Activated CD4-positive, CD25-positive, alpha-beta regulatory T cell treated with anti-CD3 and anti-CD28 coated beads, Interleukin-2, amount 50 U/mL, for 24 hours (primary cell): ENCODE measurements at places on chromosomes 5 and 9.

DNA sequence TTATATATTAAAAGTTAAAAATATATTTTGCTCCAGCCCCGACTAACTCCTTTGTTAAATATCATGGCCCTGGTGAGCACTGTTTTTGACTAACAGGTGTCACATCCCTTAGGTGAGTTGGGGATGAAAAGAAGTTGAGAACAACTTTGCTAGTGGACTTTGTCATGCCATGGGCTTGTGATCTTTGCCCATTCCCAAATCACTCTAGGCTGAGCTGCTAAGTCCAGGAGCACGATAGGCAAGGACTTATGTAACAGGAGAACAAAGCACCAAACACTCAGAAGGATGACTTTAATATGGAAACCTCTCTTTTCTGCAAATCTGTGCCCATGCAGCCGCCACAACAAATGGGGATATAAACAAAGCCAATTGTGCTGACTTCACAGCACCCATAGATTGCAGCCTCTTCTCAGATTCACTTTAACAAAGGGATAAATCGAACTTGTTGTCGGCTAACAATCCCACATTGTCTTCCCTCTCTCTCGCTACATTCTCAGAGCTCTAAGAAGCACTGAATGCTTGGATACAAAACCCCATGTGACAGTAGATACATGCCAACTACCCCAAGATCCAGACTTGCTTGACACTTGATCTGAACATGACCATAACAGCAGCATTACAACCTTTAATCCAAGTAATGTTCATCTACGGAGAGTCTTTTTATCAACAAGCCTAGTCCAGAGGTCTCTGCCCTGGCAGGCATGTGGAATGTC lies 86.8 kb upstream of the CD180 start:
- ATAC-seq, result no peak

- no peak for ATAC-seq
These were observed 391.3 kb downstream of the NR2F1-AS1 start for GRCh38 chr5:93189707-93190120.

GRCh38 chr5:150409638-150410523 lies 2.8 kb downstream of the CD74 start:
- ATAC-seq, result peak; percentile 19

- ATAC-seq, result no peak
These were observed 249.6 kb downstream of the DENND1A start for GRCh38 chr9:123680352-123680751.

- ATAC-seq, result no peak
These were observed 111.9 kb upstream of the FST start for GRCh38 chr5:53368516-53368915.

GRCh38 chr5:25393957-25394356 lies 749.2 kb upstream of the CDH10 start:
- ATAC-seq, result no peak

- peak; percentile 21 for ATAC-seq
These were observed 779 bp downstream of the PKN3 start for GRCh38 chr9:128702949-128703615.

DNA sequence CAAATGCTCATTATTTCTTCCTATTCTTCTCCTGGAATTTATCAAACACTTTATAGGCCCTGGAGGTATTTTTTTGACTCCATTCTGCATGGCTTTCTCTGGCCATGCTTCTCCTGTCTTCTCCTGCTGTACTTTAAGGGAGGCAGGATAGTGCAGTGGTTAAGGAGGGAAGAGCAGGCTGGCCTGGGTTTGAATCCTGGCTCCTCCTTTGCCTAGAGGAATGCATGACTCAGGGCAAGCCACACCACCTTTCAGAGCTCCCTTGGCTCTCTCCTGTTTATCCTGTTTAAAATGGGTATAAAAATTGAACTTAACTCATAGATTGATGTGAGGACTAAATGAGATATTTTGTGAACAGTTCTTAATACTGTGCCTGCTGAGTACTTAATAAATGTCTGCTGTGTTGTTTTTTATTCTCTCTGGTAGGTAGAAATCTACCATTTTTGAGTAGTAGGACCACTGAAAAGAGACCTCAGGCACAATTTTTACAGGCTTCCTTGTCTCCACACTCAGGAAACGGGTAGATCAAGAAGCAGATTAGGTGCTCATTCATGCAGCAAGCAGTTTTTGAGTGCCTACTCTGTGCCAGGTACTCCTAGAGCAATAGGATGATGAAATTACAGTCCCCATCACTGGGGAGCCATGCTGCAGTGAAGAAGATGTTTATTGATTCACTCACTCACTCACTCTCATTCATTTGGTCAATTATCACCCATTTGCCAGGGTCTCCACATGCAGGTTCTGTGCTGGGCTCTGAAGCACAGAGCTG lies 32.7 kb upstream of the ARAP3 start:
- ATAC-seq, result no peak

GRCh38 chr5:82754036-82754746 lies 323.0 kb downstream of the TMEM167A start:
- ATAC-seq, result no peak

GRCh38 chr9:132780230-132781007 lies 97.7 kb downstream of the AK8 start:
- no peak for ATAC-seq

GRCh38 chr9:92100237-92100911 lies 14.8 kb downstream of the SPTLC1 start:
- ATAC-seq, result no peak

GRCh38 chr9:3912817-3913216 lies 387.0 kb upstream of the RFX3 start:
- no peak for ATAC-seq

DNA sequence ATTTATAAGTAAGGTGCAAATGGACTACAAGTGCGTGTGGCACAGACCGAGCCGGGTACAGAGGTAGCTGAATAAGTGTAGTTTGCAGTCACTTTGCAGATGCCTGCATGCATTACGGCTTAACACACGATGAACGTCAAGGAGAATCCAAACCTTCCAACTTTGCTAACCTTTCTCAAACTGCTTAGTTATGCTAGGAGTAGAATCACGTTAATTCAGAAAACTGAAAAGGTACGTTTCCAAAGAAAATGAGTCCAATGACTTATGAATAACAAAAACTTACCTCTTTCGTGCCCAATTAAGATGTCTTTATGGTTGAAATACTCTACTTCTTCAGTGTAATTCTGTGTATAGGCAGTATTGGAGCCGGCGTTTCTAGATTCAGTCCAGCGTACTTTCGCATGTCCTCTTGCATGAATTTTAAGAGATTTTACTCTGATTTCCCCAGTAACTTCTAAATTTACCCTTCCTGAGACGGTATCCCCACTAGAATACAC lies 539 bp downstream of the ARRDC3 start:
- no peak for ATAC-seq

DNA sequence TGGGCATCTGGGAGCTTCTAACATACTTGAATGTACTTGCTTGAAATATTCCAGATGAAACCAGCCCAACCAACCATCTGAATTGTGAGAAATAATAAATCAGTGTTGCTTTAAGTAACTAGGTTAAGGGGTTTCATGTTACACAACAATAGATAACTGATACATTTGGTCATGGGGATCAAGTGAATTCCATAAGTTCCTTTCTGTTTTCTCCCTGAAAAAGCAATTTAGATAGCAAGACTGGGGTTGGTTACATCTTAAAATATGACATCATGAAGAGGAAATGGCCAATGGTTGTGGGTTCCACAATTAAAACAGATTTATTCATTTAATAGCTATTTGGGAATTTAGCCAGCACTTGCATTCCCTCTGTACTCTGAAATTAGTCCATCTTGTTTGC lies 559.7 kb downstream of the TLR4 start:
- no peak for ATAC-seq

DNA sequence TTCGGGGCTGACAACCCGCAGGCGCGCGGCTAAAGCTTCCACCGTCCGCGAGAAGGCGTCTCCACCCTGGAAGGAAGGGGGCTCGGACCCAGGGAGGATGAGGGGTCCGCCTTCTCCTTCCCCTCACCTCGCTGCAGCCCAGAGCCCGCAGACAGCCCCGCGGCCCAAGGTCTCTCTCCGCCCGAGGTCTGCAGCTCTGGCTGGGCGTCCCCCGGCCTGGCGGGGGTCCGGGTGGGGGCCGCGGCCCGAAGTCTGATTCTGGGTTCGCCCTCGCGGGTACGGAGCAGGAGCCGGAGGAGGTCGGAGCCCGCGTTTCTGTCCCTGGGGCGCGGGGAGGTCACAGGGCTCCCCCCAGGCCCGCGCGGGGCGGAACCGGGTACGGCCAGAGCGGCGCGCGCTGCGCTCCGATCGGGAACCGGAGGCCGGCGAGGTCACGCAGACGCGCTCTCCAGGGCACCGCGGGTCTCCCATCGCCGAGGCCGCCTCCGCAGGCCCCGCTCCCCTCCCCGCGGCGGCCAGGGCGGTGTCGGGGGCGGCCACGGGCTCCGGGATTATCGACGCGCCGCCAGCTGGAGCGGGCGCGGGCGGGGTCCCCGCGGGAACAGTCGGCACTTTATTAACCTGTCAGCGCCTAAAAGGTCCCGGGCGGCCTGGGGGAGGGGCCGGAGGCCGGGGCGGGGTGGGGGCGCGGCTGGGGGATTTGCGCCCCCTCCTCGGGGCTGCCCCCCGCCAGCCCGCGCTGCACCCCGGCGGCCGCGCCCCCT lies 11.6 kb downstream of the LHX3 start:
- ATAC-seq, result no peak

DNA sequence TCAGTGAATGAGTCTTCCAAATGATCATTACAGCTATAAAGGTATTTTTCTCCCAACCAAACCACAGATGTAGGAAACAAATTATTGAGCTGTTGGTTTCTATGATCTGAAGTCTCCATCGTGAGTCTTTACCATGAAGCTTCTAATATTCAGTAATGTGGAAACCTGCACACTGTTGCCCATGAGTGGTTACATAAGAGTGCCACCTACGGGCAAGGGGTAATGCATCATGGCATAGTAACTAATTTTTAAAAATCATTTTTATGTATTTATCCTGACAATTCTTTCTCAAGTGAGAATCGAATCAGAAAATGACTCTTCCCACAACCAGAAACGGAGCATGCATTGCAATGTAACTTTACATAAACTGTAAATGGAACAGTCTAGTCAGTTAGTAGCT lies 282.5 kb upstream of the SMARCA2 start:
- no peak for ATAC-seq

DNA sequence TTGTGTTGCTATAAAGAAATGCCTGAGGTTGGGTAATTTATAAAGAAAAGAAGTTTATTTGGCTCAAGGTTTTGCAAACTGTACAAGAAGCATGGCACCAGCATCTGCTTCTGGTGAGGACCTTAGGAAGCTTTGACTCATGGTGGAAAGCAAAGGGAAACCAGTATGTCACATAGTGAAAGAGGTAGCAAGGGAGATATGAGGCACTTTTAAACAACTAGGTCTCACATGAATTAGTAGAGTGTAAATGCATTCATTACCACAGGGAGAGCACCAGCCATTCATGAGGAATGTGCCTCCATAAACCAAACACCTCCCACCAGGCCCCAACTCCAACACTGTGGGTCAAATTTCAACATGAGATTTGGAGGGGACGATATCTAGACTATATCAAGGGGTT lies 40.8 kb downstream of the OR2Y1 start:
- ATAC-seq, result no peak

DNA sequence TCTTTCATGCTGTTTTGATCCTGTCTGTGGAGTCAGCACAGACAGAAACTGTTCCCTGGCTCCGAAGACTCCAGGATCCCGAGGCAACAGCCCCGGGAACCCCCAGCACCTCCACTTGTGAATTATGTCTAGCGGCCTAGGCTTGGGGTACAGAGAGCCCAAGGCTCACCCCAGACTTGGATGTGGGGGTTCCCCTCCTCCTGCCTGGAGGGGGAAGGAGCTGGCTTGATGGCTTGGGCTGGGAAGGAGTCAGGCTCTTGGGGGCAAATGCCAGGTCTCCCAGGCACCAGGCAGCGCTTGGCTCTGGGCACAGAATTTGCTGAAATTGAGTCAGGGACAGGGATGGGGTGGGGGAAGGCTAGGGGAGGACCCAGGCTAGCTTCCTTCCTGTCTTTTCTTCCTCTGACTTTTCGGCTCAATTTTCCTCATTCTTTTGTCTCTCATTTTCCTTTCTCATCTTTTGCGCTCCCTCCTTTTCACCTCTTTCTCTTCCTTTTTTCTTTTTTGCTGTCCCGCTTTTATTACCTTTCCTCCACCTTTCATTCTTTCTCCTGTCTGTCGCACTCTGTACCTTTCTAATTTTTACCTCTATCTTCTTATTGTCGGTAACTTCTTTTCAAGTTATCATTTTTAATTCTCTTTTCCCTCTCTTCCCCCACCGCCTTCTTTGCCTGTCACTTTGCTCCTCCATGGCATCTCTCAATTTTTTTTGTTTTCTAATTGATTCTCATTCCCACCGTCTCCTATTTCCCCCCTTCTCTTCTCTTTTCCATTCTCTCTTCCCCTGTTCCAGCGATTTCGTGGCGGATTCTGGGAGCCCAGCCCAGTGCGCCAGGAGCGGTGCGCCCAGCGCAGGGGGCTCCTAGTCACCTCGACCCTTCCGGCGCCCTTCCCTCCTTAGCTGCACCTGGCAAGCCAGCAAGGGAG lies 10.5 kb downstream of the MSX2 start:
- ATAC-seq, result no peak

DNA sequence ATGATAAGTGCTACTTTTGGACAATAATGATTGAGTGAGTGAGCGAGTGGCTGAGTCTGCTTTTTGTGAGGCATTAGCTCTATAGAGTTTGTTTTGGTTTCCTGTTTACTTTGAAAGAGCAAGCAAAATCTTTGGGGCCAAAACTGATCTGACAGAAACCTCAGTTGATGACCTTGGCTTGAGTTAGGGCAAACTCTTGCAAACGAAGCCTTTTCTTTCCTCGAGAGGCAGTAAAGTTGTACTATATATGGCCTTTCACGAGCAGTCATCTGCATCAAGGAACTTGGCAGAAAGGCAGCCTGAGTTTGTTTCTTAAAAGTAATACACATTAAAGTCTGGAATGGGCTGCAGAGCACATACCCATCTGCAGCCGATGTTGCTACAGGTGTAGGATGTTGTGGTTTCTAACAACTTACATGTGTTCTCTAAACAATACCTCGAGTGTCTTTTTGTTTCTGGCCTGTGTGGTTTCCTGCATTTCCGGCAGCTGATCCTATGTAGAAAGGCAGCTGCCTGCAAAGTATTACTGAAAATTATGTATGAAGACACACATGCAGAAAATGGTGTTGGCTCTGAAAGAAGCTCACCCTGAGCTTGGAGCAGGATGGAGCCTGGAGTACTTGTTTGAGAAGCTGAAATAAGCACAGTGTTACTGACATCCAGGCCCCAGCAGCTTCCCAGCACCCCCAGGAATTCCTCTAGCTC lies 60.8 kb downstream of the FOXD1 start:
- ATAC-seq, result no peak

DNA sequence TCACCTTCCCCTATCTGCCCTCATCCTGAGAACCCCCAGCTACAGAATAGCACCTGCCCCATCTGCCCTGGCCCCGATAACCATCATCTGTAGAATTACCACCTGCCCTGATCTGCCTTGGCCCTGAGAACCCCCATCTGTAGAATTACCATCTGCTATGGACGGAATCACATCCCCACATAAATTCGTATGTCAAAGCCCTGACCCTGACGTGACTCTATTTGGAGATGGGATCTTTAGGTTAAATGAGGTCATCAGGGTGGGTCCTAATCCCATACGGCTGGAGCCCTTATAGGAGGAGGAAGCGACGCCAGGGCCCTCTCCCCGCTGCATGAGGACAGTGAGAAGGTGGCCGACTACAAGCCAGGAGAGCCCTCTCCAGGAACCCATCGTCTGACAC lies 32.6 kb downstream of the SARDH start:
- ATAC-seq, result no peak
